SW480 (cell line): ENCODE measurements at places on chromosomes 11 and 22.

DNA sequence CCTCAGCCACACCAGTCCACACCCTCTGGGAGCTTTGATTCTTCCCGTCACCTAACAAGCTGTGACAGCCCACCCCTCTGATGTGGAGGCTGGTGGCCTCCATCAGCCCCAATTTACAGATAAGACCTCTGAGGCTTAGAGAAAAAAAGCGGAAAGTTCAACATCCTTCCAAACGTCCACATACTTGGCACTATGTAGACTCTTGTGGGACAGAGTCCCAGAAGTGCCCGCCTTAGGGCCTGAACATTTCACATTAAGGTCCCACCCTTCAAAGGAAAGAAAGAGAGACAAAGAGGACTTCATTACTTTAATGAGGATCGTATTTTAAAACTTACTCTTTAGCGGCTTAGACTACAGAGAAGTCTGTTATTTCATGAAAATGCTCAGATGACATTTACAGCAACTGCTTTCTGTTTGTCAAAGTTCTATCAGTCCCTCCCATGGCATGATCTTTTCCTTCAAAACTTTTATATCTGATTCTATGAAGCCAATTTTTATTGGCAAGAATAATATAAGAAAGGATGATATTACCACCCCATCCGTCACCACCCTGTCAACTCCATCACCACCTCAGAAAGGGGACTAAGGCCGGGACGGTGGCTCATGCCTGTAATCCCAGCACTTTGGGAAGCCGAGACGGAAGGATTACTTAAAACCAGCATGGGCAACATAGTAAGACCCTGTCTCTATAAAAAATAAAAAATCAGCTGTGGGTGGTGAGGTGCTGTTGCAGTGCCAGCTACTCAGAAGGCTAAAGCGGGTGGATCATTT, 15.7 kb upstream of the SCGB1A1 start:
- DNase-seq: no peak

DNA sequence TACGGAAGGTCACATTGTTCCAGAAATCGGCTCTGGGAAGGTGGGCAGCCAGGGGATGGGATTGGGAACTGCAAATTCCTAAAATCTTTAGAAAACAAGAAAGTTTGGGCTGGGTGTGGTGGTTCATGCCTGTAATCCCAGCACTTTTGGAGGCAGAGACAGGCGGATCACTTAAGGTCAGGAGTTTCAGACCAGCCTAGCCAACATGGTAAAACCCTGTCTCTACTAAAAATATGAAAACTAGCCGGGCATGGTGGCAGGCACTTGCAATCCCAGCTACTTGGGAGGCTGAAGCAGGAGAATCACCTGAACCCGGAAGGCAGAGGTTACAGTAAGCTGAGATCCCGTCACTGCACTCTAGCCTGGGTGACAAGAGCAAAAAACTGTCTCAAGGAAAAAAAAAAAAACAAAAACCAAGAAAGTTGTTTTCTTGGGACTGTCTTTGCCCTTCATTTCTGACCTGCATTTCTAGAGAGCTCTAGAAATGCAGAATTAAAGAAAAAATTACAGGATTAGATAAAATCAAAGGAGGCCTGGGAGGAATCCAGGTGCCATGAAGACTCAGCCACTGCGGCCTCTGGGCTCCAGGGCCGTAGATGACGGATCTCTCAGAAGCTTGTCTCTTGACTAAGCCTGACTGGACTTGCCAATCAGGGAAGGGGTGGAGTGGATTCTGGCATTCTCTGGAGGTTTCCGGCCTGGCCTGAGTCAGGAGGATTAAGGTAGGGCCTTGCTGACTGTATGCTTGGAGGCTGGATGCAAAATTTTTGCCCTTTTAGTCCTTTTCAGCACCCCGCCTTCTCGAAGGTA, 5.3 kb upstream of the MALAT1 start:
- peak; percentile 89 for DNase-seq

DNA sequence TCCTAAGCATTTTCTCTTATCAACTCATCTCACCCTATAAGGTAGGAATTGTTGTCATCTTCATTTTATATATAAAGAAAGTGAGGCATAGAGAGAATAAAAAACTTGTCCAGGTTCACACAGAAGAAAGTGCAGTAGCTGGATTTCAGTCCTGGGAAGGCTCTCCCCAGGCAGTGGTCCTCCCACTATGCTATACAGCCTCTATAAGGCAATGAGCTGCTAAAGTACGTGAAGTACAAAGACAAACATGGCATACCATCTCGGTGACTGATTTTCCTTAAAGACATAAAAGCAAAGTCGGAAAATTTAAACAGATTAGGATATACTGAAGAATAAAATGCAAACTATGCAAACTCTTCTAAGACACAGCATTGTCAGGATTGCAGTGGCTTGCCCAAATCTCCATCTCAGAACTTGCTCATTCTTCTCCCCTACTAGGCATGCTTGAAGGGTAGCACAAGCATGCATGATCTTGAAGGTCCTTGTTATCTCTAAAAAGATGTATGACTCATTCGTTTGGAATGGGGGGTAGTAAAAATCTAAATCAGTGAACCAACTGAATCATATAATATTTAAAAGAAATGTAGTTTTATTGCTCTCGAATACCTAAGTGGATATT, 97.8 kb upstream of the CSNK2A3 start:
- DNase-seq: peak; percentile 5

DNA sequence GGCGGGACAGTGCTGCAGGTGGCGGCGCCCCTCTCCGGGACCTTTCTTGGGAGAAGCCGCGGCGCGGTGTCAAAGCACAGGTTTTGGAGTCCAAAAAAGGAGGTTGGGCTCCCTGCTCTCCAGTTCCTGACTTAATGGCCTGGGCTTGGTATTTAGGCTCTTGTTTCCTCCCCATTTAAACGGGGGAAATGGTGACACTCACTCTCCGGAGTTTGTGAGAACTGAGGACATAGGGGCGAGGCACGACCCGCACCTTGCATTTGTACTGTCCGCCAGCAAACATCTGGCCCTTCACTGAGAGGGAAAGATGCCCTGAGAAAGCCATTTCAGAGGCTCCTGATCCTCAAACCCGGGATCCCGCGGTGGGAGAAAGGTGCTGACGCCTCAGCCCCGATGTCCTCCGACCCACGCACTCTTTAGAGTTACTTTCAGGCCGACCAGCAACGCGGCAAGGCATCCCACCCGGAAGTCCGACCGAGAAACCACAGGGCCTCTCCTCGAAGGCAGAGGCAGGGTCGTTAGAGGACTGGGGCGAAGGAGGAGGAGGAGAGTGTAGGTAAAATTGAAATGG, 2.9 kb upstream of the WDR74 start:
- peak; percentile 73 for DNase-seq

DNA sequence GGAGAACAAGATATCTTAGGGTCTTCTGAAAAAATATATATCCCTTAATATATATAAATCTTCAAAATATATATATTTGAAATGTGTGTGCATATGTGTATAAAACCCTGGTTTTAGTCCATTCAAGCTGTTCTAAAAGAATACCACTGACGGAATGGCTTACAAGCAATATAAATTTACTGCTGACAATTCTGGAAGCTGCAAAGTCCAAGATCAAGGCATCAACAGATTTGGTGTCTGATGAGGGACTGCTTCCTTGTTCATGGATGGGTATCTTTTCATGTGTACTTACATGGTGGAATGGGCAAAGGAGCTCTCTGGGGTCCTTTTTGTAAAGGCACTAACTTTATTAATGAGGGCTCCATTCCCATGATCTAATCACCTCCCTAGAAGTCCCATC, 6.8 kb downstream of the NXPE2 start:
- DNase-seq: no peak

- DNase-seq: peak; percentile 70
Observed at GRCh38 chr11:123454060-123454651, 24.1 kb downstream of the GRAMD1B start.

DNA sequence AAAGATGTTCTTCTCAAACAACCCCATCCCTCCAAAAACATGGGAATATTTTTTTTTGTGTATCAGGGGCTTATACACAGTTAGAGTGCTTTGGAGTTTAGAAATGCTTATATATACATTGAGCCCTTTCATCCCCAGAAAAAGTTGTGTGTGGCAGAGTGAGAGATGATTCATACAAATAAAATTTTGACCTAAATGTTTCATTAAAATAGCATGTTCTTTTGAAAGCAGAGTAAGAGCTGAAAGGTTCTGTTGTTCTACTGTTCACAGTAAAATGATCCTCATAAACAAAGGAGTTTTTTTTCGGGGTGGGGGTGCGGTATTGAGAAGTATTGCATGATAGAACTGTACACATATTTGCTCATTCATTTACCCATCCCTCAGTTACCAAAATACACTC, 512.4 kb downstream of the DLG2 start:
- DNase-seq: peak; percentile 31

GRCh38 chr11:90134478-90135003, at the start of gene NAALAD2:
Gene NAALAD2, plus strand, starts transcription at chr11:90134663. Its CDS starts 96 bp downstream, at chr11:90134759.
- peak; percentile 51 for DNase-seq

DNA sequence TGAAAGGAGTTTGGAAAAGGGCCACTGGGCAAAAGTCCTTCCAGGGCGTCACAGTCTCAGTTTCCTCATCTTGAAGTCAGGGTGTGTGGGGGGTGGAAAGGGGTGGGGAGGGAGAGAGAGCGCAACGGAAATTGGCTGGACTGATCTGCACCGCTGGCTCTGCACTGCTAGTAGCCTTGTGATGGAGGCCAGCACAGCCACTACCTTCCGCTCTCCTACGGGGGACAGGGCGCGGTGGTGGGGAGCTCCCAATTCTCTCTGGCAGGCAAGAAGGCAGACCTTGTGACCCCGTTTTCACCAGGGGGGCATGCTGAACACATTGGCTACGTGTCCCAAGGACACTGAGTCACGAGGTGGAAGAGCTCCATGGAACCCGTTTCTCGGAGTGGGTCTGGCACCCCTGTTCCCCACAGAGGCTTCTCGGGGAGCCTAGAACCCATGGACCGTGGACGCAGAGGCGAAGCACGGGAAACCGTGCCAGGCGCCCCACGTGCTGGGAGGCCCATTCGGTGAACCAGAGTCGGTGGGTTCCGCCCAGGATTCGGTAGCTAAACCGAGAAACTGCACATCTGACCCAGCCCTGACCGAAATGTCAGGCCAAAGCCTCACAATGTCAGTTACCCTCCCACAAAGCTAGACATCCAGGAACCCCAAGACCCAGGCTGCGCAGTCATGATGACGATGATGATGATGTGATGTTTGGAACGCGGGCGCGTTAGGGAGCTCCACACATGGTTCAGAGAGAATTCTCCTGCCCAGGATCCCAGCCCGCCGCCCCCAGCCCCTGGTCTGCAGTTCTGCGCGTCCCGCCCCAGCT, 28.3 kb upstream of the WNT11 start:
- peak; percentile 59 for DNase-seq

DNA sequence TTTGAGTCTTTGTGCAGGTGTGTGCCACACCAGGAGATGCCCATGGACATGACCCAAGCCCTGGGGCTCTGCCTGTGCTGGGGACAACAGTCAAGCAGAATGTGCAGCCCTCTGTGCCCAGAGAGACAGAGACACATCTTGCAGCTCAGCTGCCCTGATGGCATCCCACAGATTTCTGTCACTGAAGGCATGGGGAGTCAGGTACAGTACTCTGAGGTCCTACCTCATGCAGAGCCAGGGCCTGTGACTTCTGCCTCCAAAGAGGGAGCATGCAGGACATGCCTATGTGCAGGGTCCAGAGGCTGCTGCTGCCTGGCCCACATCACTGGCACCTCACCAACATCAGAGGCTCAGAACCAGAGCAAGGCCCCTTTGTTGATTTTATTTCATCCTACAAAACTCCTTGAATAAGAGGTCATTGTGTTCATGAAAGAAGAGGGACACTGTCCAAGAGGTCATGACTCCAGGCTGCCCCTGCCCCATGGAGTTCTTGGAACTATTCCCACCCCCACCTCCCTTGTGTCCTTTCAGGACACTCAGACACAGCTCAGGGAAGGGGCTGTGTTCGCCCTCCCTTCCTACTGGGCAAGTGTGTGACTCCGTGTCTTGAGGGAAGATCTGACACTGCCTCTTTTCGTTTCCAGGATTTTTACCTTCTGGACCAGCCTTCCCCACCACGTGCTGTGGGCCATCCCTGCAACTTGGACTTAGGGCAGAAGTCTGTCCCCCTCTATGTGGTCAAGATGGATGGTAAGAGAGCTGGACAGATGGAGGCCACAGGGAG, 62.3 kb downstream of the BTG4 start:
- no peak for DNase-seq

GRCh38 chr11:82826526-82826925, 73.7 kb downstream of the PRCP start:
- DNase-seq: no peak

GRCh38 chr11:7585816-7586215, 72.0 kb downstream of the PPFIBP2 start:
- no peak for DNase-seq

- no peak for DNase-seq
Observed at GRCh38 chr11:100847696-100848216, 160.7 kb downstream of the ARHGAP42 start.

GRCh38 chr11:61753672-61754071, 1.2 kb downstream of the MYRF start:
- no peak for DNase-seq

DNA sequence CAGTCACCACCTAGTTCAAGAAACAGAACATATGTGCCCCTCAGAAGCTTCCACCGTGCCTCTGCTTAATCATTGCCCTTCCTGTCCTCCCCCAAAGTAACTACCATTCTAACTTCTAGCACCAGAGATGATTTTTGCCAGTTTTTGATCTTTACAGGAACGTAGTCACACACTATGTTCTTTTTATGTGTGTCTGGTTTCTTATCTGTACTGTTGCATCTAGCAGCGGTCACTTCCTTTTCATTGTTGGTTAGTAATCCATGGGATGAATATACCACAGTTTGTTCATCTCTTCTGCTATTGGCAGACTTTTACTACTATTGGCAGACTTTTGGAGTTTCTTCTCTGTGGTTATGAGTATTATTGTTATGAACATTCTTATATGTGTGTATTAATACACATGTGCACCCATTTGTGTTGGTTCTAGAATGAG, 34.6 kb downstream of the SPECC1L start:
- DNase-seq: no peak

- no peak for DNase-seq
Observed at GRCh38 chr11:88482871-88483301, 145.3 kb upstream of the CTSC start.

- no peak for DNase-seq
Observed at GRCh38 chr22:29872989-29873388, 10.0 kb upstream of the MTMR3 start.

DNA sequence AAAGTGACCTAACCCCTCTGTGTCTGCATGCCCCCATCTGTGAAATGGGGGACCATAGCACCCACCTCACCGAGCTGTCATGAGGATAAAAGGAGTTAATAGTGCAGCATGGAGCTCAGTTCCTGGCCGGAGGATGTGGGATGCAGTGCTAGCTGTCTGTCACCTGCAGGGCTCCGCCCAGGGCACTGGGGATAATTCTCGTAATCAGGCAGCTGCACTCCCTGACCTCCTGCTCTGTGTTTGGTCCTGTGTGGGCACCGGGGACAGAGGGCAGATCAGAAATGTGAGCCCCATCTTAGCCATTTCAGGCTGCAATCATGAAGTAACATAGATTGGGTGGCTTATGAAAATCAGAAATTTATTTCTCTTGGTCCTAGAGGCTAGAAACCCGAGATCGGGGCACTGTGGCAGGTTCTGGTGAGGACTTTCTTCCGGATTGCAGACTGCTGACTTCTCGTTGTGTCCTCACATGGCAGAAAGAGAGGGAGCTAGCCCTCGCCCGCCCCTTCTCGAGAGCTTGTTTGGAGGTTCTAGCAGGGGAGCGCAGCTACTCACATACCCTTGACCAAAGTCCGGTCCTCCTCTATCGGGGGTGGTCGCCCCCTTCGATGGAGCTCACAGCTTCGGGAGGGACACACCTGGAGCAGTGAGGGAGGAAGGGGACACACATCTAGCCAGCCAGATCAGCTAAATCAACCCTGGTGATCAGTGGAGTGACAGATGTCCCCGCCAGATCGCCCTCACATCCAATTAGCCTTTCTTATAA, 3.2 kb downstream of the KCTD17 start:
- DNase-seq: no peak

GRCh38 chr11:45254070-45254469, 32.1 kb downstream of the SYT13 start:
- peak; percentile 28 for DNase-seq
